ENCODE measurements at places on chromosomes 2 and 18.

GRCh38 chr2:25819597-25820039 is 58.7 kb downstream of the ASXL2 start:
- DNase-seq: no peak

GRCh38 chr2:37831081-37831780 is 93.9 kb upstream of the RMDN2 start:
- no peak for DNase-seq

DNA sequence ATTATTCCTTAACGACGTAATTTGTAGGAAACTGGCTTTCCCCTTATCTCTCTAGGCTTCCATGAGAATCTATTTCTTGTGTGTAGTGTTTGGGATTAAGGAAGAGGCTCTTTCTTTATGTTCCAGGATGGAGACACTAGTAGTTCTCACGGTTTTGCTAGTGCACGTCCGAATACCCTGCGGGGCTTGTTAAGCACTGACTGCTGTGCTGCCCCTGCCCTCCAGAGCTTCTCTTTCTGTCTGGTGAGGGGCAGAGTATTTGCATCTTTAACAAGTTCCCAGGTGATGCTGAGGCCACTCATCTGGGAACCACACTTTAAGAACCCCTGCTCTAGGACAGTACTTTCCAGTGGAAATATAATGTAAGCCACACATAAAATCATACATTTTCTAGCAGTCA is 76.4 kb downstream of the SPATS2L start:
- no peak for DNase-seq

- no peak for DNase-seq
Observed at GRCh38 chr2:184472481-184472880, 125.8 kb upstream of the ZNF804A start.

DNA sequence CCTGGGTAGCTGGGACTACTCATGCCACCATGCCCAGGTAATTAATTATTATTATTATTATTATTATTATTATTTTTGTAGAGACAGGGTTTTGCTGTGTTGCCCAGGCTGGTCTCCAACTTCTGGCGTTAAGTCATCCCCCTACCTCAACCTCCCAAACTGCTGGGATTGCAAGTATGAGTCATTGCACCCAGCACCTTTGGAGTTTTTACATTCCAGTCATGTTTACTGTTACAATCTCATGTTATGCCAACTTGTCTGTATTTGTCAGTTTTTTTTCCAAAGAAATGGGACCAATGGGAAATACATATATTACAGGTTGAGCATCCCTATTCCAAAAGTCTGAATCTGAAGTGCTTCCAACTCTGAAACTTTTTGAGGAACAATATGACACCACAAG is 903.8 kb downstream of the SLC4A3 start:
- DNase-seq: no peak

- DNase-seq: no peak
Observed at GRCh38 chr2:44843086-44843485, 98.4 kb upstream of the SIX3 start.

- DNase-seq: peak; percentile 38
Observed at GRCh38 chr2:234478121-234478858, 18.6 kb downstream of the ARL4C start.

DNA sequence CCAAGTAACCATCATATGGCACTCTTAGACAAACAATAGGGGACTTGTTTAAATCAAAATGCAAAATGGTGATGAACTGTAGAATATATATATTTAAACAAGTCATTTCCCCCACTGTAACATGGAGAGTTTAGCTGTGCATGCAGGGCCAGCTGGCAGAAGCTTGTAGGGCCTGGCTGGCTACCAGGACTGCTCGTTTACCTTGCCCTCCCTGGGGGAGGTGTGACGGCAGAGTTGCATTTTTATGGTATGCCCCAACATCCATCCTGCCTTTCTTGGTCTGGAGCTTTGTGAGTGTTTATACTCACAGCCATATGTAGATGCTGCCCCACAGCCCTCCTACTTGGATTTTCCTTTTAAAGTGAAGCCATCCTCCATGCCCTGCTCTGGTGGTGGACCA is 101.7 kb upstream of the ZFP36L2 start:
- no peak for DNase-seq

DNA sequence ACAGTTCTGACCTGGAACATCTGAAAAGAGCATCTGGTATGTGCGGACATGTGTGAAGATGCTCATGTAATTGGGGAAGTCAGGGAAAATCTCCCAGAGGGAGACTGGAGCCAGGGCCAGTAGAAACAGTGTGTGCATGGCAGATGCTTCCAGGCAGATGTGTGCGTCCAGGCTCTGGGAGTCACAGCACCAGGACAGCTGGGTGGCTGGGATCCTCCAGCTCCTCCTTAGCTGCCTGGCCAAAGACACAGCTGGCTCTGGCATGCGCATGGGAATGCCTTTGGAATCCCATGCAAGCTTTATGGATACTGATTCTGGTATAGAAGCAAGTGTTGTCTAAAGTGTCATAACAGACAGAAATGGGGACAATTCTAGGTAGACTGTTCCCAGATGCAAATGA is 369.7 kb downstream of the INSIG2 start:
- DNase-seq: no peak

DNA sequence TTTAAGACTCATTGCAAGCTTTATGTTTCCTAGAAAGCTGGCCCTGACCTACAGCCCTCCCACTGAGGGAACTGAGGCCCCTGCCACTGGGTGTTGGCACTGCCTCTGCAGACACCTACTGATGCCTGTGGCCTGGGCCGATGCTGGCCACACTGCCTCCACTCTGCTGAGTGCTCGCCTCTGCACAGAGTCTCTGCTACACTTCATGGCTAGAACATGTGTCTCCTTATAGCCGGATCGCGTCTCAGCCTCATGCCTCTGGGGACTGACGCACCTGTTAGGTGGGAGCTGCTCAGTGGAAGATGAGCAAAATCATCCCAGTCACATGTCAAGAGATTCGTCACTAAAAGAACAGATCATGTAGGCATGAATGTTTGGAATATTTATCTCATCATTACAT is 108.7 kb downstream of the RGPD3 start:
- DNase-seq: no peak

- no peak for DNase-seq
Observed at GRCh38 chr18:3194947-3195612, 24.7 kb downstream of the MYOM1 start.

GRCh38 chr2:113316085-113316484 is 37.4 kb upstream of the PAX8 start:
- no peak for DNase-seq

DNA sequence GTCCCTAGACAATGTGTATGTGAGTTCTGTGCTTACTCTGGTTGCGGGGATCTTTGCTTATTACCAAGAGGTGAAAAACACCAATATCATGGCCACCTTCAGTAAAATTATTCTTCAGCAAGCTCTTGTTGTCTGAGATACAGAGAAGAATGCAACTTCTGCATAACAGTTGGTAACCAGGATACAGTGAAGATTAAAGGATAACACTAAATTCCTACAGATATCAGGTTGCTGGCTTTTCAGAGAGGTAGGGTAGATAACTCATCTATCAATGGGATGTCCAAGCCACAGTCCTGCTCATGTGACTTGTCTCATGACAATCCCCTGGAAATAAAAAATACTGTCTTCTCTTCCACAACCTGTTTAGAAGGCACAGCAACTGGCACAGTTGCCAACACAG is 308.5 kb downstream of the TNS1 start:
- DNase-seq: no peak

DNA sequence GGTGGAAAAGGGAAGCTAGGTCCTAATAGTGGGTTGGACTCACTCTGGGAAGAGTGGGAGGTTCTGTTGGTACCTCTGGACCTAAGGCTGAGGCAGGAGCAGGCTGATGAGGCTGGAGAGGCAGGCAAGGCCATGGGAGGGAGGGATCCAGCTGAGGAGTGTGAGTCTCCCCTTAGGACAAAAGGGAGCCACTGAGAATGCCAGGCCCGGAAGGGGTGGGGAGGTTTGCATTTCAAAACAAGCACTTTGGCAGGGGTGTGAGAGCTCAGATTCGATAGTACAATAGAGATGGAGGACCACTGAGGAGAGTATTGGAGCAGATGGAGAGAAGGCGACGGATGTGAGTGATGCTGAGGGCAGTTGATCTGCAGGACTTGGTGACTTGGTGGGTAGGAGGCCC is 132.1 kb upstream of the CAPN13 start:
- DNase-seq: no peak

GRCh38 chr2:177264693-177265587 is at the start of gene NFE2L2:
TSS of gene NFE2L2 (minus strand) at chr2:177264727. CDS start at chr2:177264576, 151 bp downstream.
- peak; percentile 96 for DNase-seq

GRCh38 chr2:43877782-43878464 is 39.2 kb downstream of the ABCG8 start:
- peak; percentile 83 for DNase-seq

DNA sequence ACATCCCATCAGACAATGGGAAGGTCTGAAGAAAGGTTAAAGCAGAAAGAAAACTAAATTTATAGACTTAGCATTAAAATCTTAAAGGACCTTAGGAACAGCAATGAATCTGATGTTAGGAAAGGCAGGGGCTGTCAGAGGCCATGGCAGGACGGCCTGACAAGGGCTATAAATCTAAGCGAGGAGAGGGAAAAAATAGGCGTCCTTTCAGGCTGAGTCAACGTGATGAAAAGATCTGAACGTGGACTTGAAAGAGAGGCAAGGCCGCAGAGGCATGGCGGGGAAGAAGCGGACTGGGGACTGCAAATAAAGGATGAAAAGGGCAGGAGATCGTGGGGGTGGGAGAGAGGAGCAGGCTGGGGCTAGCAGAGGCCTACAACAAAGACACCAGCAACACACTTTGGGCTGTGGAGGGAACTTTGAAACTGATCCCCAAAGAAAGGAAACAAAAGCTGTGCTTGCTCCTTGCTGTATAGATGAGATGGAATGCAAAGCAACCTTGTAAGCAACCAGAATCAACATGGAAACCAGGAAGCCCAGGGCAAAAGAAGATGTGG is 145.6 kb downstream of the NRP2 start:
- DNase-seq: no peak

DNA sequence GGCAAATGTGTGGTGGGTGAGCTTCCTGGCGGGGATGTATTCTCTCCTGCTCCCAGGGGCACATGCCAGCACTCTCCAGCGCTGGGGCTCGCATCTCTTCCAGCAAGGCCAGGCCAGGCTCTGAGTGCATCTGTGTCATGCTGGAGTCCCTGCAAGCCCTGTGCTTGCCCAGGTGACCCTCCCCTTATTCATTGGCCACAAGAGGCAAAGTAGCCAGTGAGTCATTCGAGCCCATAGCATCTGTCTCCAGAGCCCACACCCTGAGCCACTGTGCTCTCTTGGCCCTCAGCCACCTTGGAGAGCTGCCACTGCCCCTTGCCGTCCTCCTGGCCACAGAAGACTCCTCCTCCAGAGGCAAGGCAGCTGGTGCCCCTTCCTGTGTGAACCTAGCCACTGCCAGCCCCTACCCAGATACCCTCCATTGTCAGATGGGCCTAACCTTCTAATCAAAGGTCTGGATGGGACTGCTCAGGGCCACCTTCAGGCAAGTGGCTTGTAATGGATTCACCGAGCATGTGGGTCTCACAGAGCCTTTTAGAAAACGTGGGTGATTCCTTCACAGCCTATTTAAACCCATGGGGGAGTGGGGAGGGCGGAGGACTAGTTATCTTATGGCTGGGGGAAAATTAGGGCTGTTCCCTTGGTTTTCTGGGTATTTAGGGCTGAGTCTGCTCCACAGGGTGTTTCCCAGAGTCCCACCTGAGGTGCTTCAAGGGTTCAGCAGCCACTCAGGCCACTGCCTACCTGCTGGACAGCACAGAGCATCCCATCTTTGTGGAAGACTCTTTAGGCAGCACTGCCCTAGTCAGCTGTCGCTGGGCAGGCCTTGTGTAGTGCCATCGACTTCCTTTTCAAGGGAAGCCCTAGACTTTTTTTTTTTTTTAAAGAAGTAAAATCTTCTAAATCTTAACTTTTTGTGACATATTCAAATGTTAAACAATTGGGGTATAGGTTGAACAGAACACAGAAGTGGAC is 137.4 kb downstream of the ACOXL start:
- DNase-seq: no peak

GRCh38 chr2:182921234-182921633 is 54.8 kb upstream of the FRZB start:
- DNase-seq: no peak

GRCh38 chr2:218216336-218216673 is 684 bp upstream of the ARPC2 start:
- no peak for DNase-seq

DNA sequence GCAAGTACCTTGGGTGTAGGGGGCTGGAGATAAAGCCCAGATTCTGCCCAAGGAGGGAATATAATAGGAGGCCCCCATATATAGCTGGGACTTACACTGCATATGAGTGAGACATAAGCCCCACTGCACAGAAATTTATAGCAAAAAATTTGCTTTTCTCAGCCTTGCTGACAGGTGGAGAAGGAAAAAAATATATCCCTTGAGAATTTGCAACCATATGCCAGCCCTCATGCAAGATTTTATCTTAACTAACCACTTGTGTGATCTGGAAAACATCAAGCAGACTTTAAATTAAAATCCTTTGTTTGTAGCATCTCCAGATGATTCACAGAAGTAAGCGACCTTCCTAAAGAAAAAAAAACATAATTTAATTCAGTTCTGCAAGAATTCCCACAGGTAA is 288.2 kb downstream of the BCL2 start:
- DNase-seq: no peak

All from activated CD4-positive, alpha-beta T cell treated with anti-CD3 and anti-CD28 coated beads for 48 hours (primary cell).